Dermis blood vessel endothelial cell (primary cell): ENCODE measurements at places on chromosomes 11 and 22. TPM values are rescaled to one million over a fixed set of nuclear protein-coding genes. Genes with fewer than 3 reads are reported as not detected.

CREB3L1 gene
- total RNA-seq, result 0.33 and 0.68 TPM in 2 replicates

DNA sequence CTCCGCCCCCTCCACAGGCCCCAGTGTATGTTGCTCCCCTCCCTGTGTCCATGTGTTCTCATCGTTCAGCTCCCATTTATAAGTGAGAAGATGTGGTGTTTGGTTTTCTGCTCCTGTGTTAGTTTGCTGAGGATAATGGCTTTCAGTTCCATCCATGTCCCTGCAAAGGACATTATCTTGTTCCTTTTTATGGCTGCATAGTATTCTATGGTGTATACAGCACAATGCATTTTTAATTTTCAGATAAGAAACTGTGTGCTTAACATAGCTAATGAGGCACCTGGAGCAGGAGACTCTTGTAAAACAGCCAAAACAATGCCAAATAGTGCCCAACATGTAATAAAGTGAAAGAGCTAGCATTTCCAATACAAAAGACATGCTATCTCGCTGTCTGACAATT, 21.8 kb downstream of the ALG9 start:
- no peak for DNase-seq

DNA sequence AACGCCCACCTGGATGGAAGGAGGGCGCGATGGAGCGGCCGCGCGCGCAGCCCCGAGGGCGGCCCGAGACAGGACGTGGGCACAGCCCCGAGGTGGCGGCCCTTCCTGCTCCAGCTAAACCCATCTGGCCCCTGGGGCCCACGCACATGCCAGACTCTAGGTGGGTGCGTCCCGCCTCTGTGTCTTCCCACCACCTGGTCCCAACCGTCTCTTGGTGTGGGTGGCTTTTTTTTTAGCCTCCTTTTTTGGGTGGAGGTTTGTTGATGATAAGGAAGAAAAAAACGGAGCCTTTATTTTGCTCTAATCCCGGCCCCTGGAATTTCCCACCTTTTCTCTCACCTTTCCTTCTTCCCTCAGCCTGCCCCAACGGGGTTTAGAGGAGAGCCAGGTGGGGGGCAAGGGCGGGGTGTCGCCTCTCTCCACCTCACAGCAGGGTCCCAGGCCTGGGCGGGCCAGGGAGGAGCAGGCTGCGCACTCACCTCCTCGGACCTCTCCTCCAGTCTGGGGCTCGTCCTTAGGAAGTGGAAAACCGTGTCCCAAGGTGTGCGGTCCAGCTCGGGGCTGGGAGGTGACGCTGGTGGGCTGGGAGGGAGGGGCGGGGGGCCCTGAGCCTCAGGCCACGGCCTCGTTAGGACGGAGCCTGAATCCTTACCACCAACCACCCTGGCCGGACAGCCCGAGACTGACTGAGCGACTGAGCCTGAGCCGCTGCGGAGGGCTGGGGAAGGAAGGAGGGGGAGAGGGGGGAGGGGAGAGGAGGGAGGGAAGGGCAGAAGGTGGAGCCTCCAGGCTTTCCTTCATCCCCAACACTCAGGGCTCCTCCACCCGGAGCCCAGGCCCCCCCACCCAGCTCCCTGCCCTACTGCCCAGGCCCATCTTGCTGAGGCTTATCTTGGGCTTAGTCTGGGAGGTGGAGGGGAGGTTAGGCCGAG, at the start of gene SOX10:
TSS of gene SOX10 (minus strand) at position 696 of the 932 bp plus-strand sequence. CDS start 771 bp downstream, outside the sequence.
- DNase-seq, result no peak

PRODH gene
- 0.05 and 1.0 TPM in 2 replicates for total RNA-seq

SLC5A4 gene
- 2.7 and 3.3 TPM in 2 replicates for total RNA-seq

DNA sequence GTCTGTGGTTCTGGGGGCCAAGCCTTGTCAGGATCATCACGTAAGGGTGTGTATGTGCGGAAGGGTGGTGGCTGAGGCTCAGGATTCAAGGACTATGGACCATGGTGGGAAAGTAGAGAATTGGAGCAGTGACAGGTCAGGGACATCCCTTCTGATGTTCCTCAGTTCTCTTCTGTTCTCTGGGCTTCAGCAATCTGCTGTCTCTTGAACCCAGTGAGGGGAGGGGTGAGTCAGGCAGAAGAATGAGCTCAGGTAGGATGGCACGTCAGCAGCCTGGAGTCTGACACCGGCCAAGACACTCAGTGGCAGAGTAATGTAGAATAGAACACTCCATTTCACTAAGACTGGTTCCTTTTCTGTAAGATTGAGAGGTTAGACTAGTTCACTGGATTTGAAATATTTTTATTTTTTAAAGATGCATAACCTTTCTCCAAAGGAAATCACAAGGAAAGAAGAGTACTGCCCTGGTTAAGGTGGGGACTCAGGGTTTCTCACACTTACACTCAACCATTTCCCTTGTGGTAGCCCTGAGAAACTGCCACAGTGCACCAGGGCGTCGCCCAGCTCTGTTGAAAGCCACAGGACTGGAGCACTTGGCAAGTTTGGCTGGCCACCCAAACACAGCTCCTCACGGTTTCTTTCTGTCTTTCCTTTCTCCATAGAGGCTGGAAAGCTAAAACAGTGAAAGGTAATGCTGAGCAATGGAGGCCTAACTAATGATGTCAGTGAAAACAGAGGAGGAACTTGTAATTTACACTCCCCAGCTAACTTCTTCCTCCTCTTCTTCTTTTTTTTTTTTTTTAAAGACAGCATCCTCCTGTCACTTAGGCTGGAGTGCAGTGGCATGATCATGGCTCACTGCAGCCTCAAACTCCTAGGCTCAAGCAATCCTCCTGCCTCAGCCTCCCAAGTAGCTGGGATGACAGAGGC, 23.1 kb upstream of the MICAL2 start:
- peak; percentile 68 for DNase-seq

GRCh38 chr11:122645847-122646246, 9.7 kb upstream of the UBASH3B start:
- no peak for DNase-seq
